ENCODE measurements at places on chromosomes 5 and 9.

DNA sequence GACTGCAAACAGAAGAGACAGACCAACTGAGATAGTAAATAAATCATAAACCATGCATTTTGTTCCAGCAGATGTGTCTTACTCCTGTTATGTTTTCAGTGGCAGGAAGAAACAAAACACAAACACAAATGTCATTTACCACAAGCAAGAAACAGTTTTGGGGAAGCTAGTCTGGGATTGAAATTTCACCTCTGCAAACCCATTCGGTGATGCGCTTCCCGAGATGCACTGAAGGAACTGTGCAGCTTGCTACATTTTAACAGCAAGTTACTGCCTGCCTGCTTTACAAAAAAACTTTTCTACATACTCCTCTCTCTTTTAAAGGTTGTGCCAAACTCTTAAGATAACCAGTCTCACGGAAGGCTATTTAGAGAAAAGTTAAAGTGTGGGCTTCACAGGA lies 3.2 kb downstream of the MACROH2A1 start:
- DNase-seq, result no peak

DNA sequence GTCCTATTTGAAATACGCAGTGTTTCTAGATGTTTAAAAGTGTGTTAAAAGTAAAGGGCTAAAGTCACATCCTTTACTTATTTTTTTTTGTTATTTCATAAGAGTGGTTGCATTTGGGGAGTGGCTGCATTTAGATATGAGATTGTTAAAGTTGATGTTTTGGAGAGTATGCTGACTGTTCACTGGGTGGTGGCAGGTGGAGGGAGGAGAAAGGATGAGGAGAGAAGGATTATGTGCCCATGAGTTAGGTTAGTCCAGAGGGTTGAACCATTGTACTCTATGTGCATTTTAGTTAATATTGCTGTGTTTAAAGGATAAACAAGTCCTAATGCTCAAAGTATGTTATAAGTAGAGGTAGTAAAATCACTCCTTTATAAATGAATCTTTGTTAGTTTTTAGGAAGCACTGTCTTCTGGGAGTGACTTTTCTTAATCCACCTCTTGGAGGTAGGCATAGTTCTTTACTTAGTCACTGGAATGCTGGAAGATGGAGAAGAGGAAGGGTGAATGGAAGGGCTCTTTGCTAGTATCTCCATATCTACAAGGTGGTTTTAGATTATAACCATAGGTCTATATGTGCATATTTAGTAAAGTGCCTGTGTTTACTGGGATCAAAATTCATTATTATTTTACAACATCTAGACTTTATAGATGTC lies 332.3 kb downstream of the NPR3 start:
- no peak for DNase-seq

GRCh38 chr9:14193328-14193990 lies 120.5 kb downstream of the NFIB start:
- no peak for DNase-seq

DNA sequence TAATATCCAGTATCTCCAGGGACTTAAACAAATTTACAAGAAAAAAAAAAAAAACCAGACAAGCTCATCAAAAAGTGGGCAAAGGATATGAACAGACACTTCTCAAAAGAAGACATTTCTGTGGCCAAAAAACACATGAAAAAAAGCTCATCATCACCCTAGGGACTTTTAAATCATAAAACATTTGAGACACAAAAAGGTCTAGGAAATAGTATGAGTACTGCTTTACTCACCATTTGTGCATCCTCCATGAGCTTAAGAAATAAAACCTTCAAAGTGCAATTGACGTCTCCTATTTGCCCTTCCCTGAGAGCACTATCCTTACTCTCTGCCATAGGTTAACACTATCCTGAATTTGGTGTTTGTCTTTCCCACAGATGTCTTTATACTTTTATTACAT lies 193.7 kb upstream of the NREP start:
- DNase-seq, result no peak

DNA sequence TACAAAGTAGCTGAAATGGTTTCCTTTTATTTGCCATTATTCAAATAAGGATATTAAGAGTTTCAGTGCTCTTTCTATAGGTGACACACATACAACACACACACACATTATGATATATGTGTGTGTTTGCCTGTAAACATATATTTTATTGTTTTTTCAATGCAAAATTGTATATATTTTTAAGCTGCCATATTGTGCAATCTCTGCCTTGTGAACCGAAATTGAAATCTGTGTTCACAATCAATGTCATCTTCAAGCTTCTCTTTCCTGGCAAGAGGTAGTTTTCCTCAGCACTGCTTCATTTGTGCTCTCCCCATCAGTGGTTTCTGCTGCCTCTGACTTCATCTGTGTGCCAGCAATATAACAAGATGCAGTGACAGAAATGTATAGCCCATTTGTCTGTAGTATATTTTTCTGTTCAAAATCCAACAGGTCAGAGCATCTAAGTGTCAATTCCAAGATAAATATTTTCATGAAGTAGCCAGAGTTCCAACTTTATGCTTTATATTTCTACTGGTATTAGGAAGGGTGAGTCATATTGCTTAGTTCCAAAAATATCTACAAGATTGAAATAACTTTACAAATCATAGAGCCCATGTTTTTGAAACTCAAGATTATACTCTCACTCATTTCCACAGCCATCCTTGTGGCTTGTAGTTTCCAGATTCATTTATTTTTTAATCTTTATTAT lies 1704.8 kb upstream of the CDH9 start:
- no peak for DNase-seq

DNA sequence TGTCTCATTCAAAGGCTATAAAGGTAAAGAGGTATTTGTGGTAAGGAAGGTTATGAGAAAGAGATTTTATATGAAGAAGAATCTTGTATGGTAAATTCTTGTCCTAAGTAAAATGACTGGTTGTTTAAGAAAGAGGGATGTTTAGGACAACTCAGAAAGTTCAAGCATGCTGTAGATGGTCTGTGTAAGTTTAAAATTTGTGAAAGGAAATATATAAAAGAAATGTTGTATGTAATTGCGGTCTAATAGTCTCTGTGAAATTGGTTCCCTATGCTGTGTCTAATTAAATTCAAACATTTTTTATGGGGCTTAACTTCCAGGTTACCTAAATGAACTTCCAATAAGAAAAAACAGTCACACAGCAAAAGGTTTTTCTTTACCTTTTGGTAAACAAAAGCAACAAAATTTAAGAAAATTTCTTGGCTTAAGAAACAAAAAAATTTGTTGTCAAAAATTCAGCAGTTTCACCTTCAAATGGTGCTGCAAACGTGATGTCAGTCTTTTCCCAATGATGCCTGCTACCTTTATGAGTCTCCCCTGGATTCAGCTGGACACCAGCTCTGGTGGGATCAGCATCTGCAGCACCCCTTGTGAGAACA lies 83.0 kb upstream of the FCN1 start:
- DNase-seq, result no peak

GRCh38 chr9:127941961-127942215 lies 4.2 kb upstream of the DPM2 start:
- DNase-seq, result no peak

GRCh38 chr9:101440714-101441230 lies 5.2 kb upstream of the ALDOB start:
- DNase-seq, result no peak

GRCh38 chr9:69554945-69555344 lies 117.2 kb downstream of the APBA1 start:
- DNase-seq, result no peak

DNA sequence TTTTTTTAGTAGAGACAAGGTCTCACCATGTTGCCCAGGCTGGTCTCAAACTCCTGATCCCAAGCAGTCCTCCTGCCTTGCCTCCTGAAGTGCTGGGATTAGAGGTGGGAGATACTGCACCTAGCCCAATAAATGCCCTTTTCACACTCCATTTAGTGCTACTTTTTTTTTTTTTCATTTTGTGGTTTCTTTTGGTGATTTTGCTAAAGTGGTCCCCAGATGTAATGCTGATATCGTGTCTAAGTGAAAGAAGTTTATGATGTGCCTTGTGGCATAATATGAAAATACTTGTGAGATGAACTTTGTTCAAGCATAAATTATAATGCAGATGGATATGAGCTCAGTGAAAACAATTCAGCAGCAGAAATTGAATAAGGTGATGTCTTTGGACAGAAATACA lies 227.4 kb downstream of the ARHGAP26 start:
- no peak for DNase-seq

DNA sequence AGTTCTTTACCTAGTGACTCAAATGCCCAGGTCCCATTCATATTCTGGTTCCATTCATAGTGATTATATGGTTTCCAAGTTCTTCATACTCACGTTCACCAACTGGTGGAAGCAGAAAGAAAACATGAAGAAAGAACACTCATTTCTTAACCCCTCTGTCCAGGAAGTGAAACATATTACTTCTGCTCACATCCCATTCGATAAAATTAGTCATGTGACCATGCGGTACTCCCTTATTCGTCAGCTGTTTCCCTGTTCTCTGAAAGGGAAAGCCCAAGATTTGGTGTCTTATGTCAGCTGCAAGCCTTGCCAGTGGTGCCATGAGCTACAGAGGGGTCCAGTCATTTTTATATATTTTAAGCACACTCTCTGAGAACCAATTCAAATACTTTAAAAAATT lies 387.0 kb upstream of the DMAC1 start:
- no peak for DNase-seq

DNA sequence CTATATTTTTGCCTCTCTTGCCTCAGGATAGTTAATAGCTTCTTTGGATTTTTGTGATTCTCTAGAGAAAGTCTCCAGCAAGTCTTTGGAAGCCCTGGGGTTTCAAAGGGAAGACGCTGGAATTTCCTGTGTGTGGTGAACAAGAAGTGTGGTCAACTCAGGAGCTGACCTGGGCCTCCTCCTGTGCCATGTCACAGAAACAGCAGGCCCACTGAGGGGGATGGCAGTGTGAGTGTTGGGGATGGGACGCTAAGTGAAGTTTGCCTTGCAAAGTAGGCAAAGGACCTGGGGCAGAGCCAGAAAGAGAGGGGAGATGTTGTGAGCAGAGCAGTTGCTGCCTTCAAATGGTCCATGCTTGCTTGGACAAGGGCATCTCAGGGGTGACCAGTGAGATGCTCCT lies 226.3 kb downstream of the DMRT2 start:
- DNase-seq, result no peak

GRCh38 chr9:79633558-79633957 lies 61.8 kb downstream of the TLE4 start:
- DNase-seq, result no peak

DNA sequence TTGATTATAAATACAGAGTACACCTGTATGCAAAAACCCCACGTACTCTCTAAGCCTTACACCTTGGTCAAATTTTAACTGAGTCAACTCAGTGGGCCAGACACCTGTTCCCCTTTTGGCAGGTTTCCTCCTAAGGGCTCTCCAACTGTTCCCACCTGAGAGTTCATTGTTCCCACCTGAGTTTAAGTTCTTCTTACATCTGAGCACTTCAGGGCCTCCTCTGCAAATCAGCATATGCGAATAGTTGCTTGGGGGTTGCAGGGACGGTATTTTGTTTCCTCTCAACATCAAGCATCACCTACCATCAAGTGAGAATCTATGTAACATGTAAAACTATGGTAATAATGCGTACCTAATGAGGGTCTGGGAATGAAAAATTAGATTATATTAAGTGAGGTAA lies 300.0 kb downstream of the PIK3R1 start:
- no peak for DNase-seq
